ENCODE measurements at places on chromosomes 12 and 14.

DNA sequence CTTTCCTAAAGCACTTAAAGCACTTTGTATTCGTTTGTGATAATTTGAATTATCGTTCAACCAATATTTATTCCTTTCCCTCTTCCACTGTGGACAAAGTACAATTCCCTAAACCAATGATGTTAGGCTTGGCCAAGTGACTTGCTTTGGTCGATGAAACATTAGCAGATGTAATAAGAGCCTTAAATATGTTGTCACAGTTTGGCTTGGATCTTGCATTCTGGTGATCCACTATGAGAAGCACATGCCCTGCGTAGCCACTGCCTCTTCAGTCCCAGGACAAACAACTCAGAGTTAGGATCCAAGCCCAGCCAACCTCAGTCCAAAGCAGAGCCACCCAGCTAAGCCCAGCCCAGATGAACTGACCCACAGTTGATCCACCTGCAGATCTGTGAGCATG is 8.4 kb upstream of the C12orf75 start:
- no peak for DNase-seq

DNA sequence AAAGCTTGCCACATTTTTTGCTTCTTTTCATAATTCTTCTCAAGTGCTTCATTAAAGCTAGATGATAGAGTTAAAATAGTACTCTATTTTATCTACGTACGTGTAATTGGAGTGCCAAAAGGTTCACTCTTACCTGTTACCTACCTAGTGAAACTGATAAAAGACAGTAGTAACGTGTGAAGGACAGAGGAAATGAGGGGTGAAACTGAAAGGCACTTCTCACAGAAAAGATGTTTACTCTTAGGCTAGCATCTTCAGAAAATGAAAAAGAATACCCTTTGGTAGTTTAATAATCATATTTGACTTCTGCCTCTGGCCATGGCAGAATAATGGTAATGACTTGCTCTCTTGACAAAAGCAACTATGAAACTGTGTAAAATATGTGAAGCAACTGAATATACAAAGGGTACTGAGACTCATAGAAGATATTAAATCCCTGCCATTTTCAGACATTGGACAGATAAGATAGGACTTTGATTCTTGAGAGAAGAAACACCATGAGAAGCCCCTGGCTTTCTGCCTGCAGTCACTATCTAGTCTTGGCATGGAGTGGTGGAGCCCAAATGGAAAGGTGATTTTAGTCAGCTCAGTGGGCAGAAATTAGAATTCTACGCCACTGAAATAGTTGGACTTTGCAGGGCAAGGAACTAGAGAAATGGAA is 6.3 kb upstream of the EVL start:
- no peak for DNase-seq

DNA sequence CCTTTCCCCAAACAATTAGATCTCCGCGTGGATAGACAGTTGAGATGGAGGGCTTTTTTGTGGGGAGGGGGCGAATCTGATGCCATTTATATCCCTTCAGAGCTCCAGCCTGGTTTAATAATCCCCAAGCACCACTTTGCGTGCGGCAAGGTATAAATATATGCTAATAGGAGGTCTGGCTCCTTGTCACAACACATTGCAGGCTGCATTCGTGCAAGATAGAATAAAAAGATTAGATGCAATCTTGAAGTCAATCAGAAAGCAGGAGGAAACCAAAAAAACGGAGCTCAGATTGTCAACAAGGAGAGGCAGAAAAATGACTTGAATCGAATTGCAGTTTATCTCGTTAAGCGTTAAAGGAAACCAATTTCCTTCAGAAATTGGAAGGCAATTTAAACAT is 248.7 kb downstream of the SPTSSA start:
- no peak for DNase-seq

GRCh38 chr12:68349921-68350606 is 17.9 kb upstream of the MDM1 start:
- no peak for DNase-seq

GRCh38 chr14:73943083-73943482 is 6.8 kb downstream of the FAM161B start:
- DNase-seq = no peak

GRCh38 chr12:111467092-111467856 is 61.6 kb downstream of the SH2B3 start:
- no peak for DNase-seq

- DNase-seq = no peak
These were observed 773 bp downstream of the GMPR2 start for GRCh38 chr14:24233538-24233866.

- no peak for DNase-seq
These were observed 65.6 kb upstream of the YARS2 start for GRCh38 chr12:32821293-32821692.

GRCh38 chr14:68225321-68225720 is 405.7 kb downstream of the RAD51B start:
- no peak for DNase-seq

GRCh38 chr12:9361879-9362326 is 153.7 kb upstream of the PZP start:
- DNase-seq = no peak

DNA sequence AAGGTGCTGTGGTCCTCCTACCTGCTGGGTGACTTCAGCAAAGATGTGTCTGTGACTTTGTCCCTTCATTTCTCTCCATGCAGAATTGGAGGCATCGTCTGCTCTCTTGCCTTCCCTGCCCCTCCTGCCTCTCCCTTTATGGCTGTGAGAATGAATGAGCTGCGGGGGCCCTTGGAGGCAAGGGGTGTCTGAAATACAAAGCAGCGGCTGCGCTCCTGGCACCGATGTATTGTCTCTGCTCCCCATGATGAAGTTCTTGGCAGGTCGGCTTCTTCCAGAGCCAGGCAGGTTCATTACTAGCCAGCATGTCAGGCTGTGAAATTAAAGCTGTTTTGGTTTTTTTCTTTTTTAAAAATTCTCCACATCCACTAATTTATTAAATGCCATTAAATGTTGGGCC is 194.5 kb downstream of the TSPAN9 start:
- no peak for DNase-seq

DNA sequence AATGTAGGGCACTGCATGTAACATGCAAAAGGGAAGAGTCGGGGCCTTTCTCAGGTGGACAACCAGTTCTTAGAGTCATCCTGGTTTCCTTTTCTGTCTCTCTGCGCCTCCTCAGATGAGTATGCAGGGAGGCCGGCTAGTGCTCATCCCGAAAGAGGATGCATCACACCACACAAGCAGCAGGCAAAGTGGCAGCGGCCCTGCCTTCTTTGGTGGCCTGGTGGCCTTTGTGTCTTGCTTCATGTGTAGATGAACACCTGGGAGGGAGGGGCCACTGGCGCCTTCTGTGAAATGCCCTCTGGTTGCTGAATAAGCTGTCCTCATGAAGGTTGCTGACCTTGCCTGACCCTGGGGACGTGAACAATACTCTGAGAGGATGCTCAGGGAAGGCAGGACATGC is 18.0 kb downstream of the SLC24A4 start:
- no peak for DNase-seq

DNA sequence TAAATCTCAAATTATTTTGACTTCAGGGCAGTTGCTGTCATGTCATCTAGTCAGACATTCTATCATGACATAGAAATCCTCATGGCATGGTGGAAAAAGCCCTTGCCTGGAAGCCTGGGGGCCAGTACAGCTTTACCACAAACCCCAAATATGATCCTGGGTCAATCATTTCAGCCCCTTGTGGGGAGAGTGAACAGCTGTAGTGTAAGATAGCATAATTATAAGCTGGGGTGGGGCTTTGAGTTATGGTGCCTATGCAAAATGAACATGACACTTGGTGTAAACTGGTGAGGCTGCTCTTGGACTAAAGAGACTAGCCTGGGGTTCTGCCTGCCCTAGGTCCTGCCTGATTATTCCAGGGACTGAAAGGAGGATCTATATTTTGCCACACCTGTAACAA is 207.7 kb upstream of the DDHD1 start:
- DNase-seq = no peak

DNA sequence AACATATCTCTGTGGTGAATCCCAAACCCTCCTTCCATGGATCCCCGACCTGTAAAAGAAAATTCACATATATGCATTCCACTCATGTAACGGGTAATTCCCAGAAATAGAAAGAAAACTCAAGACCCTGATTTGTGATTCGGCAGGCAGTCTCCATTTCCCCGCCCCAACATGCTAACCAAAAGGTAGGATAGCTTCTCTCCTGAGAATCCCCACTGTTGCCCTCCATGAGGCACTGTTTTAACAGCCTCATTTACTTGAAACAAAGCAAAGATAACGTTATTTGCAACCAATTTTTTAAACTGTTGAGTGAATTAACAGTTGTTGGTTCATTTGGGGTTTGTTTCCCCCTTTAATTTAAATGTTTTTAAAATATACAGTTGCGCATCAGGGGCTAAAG is 774 bp upstream of the SLC2A13 start:
- no peak for DNase-seq

GRCh38 chr14:76964695-76965094 is 63.8 kb downstream of the IRF2BPL start:
- no peak for DNase-seq

GRCh38 chr14:101112351-101113107 is 209.0 kb upstream of the RTL1 start:
- no peak for DNase-seq

GRCh38 chr12:96471368-96472050 is 17.9 kb upstream of the CFAP54 start:
- DNase-seq = no peak

DNA sequence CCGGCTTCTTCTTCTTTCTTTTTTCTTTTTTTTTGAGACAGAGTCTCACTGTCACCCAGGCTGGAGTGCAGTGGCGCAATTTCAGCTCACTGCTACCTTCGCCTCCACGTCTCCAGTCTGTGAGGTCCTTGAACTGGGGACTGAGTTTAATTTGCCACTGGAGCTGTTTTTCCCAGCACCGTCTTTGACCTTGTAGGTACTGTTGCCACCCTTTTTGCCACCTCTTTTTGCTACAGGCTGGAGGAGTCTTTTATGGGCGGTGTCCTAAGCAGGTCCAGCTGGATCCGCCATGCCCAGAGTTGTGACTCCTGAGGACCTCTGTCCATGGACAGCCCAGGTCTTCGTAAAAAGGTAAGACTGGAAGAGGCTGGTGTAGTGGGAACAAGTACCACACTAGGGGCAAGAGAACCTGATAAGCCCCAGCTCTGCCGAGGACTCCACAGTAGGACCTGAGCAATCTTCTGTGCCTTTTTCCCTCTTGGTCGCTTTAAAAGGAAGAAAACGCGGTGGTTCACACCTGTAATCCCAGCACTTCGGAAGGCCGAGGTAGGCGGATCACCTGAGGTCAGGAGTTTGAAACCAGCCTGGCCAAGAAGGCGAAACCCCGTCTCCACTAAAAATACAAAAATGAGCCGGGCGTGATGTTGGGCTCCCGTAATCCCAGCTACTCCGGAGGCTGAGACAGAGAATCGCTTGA is 946 bp downstream of the RNU4-2 start:
- DNase-seq = peak; percentile 1

GRCh38 chr12:4874671-4875070 is 35.0 kb upstream of the KCNA1 start:
- no peak for DNase-seq

- no peak for DNase-seq
These were observed 26.6 kb upstream of the PNMA1 start for GRCh38 chr14:73740618-73741326.

DNA sequence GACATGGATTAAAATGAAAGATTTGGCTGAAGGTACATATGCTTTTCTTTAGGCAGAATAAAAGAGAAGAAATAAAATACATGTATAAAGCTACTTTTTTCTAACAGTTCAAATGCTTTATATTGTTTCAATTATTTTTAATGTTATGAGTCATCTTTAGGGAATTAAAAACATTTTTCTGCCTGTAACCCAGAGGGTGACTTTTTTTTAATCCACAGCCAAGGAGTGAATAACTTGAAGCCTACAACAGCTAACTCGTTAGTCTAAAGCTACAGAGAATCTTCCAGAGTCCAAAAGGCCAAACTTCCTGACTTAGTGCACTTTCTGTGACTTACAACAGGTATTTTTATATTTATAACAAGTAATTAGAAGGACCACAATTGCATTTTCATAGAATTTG is 151.6 kb downstream of the SEC23A start:
- no peak for DNase-seq

DNA sequence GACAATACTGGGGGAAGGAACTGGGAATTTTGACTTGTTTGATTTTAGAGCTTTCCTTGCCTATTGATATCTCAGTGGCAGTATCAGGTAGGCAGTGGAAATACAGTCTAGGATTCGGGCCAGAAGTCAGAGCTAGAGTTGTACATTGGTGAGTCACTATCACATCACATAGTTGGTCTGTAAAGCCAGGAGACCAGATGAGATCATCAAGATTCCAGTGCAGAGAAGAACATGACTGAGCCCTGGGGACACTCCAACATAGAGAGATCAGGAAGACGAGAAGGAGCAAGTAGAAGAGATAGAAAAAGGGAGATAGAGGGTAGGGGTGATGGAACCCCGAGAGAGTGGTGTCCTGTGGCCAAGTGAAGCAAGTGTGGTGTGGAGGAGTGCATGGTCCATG is 46.6 kb upstream of the NR1H4 start:
- DNase-seq = no peak

GRCh38 chr14:50744231-50744630 is 76.1 kb upstream of the SAV1 start:
- DNase-seq = no peak

DNA sequence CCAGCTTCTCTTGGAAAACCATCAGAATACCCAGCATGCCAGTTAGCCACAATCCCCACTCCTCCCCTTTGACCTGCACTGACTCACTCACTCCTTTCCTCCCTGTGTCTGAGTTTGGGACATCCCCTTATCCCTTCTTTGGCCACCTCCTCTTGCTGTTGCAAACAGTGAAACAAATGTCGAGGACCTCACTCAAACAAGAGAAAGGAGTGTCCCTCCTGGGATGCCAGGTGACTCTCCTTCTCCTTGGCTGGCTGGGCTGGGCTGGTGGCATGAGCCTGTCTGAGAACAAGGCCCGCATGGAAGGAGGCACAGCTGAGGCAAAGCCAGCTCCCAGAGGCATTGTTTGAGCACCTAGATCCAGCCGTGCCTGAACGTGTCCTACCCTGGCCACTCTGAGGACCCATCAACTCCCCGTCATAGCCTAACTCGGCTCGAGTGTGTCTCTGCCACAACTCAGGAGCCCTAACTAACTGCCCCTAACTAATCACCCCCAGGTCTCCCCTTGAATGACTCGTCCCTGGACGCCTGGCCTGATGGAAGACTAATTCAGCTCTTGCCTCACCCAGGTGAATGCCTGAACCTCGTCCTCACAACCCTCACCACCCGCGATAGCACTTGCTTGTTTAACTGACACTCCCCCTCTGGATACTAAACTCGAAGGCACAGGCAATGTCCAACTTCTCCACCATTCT is 43.0 kb downstream of the NCOR2 start:
- no peak for DNase-seq

- DNase-seq = no peak
These were observed 3.2 kb upstream of the NUMB start for GRCh38 chr14:73461478-73462047.

DNA sequence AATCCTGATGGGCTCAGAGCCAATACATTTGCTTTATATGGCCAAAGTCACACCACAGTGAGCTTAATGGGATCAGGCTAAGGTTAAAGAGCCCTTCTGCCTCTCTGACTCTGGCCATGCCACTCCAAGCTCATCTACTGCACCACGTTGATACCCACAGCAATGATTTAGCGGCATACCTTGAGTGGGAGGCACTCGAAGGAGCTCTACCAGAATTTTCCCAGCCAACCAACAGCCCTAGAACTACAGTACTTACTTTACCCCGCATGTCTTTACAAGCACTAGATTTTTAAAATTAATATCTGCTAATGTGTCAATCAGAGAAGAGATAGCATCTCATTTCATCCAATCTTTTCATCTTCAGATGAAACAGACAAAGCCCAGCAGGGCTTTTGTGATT is 300.5 kb downstream of the GRIN2B start:
- DNase-seq = no peak

- DNase-seq = no peak
These were observed 60.0 kb downstream of the ETV6 start for GRCh38 chr12:11709513-11709912.

- no peak for DNase-seq
These were observed 815 bp downstream of the NID2 start for GRCh38 chr14:52067873-52068614.

Data from CD4-positive, alpha-beta T cell treated with Interleukin-2 at 100 ng/mL for 4 hours (primary cell).